ENCODE measurements at places on chromosomes 2 and 18.

- peak; percentile 80 for DNase-seq
Measured at GRCh38 chr18:33839452-33840211, 261.6 kb downstream of the ASXL3 start.

- DNase-seq = no peak
Measured at GRCh38 chr2:30692829-30693275, 114.4 kb downstream of the CAPN13 start.

DNA sequence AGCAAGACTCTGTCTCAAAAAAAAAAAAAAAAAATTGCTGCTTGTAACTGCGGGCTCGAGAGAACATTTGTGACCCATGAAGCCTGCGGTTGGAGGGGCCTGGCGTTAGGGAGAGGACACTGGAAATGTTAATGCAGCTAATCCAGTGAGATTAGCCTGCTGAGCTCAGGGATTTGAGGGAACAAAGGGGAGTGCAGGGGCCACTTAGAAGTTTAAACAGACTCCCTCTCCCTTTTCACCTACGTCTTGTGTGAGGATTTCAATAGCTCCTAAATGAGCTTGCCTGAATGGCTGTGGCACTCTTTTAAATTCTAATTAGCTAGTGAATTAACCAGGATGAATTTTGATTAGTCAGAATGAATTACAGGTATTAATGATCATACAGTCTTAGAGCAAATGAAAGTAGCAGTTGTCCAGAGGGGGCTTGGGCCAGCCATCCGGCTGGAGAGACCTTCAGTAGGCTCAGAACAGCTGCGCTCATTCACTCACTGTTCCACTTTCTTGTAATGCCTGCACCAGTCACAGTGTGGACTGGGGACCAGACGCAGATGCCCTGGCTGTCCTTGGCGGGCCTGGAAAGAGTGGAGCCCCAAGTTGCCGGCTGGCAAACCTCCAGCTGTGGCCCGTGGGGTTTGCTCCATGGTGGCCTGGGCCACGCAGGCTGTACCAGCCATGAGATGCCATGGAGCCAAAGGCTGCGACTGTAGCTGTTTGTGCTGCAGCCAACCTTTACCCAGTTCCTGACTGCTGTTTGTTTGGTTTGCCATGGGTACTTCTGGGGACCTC lies 20.8 kb downstream of the LDLRAD4 start:
- DNase-seq = no peak

DNA sequence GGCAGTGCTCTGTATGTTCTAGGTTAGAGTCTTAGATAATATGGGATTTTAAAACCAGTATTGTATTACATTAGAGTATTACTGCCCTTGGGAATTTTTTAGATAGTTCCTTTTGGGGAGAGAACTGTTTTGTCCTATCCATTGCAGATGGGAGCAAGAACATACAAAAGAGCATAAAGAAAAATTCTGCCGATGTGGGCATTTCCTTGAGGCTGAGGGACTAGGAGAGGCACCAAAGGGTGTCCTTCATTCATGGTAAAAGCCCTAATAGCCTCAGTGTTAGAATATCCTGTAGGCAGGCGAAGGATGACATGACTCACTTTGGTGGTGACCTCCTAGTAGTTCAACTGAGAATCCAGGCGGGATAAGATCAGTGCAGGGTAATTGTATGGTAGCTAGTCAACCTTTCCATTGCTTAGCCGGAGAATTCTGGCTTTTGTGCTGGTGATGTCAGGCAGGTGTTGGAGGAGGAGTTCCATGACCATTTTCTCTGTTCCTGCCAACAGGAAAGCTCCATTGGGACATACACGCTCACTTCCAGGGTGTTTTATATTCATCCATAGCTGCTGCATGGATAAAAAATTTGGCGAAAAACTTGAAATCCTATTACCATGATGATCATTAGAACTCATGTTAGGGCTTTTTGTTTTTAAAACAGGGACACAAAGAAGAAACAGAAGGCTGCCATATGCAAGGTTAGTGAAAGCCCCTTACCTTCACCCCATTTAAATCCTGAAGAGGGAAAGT lies 28.1 kb downstream of the EPAS1 start:
- no peak for DNase-seq

GRCh38 chr2:54208364-54209240 lies 47.4 kb downstream of the TSPYL6 start:
- no peak for DNase-seq

- DNase-seq = no peak
Measured at GRCh38 chr2:180927030-180927686, 53.2 kb upstream of the UBE2E3 start.

Data from OCI-LY7 (cell line).